ENCODE measurements at places on chromosomes 6 and 20.

DNA sequence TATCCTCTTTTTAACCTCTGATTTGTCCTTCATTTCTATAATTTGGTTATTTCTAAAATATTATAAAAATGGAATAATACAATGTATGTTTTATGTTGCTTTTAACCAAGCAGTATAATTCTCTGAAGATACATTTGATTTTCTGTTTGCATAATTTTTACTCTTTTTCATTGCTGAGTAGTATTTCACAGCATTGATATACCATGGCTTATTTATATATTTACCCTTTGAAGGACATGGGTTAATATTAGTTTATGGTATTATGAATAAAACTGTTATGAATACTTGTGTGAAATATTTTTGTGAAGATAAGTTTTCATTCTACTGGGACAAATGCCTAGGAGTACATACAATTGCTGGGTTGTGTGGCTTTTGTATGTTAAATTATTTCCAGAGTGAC, 748.6 kb downstream of the TENT5A start:
- no peak for DNase-seq

DNA sequence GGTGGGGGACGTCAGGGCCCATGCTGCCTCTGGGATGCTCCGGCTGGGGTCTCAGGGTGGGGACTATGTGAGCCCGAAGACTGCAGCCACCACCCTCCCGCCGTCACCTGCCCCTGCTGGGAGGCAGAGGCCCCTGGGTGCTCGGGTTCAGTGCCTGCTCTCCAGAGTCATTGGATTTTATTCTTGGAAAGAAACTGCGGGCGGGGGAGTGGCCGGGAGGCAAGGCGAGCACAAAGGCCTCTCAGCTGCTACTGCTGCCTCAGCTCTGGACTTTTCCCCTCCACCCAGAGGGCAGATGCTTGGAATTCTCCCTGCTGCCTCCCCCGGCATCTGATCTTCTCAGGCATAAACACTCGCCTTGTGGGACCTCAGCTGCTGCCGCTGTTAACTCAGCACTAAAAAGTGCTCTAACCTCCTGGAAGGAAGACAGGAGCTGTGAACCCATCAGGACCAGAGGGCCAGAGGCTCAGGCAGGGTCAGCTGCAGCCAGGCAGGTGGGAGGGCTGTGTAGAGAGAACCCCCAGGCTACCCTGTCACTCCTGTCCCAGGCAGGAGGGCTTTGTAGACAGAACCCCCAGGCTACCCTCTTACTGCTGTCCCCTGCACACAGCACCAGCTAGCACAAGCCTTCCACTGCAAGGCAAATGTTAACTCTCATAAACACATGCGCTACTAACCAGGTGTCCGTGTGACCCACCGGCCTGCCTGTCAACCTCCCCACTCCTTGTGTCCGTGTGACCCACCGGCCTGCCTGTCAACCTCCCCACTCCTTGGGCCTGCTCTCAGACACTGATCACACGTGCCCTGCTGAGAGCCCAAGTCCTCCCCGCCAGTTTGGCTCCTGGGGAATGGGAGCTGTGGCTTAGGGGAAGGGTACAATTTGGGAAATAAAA, 9.4 kb upstream of the FRMD1 start:
- DNase-seq: no peak

GRCh38 chr6:52507557-52508260, 69.2 kb downstream of the TRAM2 start:
- no peak for DNase-seq

DNA sequence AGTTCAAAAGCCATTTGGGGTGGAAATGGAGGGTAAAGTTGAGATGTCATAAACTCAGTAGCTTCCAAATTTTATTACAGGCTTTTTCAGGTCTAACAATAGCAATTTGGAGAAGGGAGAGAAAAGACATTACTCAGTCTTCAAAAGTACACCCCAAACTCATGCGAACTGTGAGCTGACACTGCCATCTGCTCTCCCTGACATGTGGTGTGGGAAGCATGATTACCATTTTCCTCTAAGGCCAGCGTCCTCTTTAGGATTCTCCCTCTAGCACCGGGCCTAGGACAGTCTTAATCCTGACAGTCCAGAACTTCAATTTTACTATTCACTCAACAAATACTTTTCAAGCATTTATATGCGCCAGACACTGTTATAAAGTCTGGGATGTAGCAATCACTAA, 536.0 kb upstream of the JARID2 start:
- DNase-seq: no peak

- DNase-seq: no peak
Measured at GRCh38 chr6:65979120-65979519, 272.1 kb upstream of the EYS start.

DNA sequence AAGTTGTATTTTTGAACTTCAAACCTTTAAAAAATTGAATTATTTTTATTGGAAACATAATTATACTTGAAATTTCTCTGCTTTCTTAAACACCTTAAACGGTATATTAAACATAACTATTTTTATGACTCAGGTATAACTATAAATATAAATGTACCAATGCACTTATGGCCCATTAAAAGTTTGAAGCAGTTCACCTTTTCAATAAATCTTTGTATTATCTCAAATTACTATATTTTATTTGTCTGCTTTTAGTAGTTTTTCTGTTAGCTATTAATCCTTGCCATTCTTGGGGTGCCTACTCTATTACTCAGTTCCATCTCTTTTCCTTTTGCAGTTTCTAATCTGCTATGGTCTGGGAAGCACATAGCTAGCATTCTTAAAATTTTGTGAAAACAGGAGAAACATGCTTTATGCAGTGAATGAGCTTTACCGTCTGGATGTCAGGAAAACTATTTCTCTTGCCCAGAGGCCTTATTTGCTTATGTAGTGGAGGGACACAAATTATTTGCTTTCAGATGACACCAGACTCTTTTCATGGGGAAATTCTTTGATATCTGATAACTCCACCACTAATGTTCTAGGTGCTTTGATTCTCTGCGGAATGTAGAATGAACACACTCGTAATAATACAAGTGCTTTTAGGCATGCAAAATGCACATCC, 378.9 kb upstream of the CITED2 start:
- DNase-seq: no peak

All from T-helper 1 cell (primary cell).